ENCODE measurements at places on chromosomes 6 and 20.

GRCh38 chr6:90154755-90155470 lies 141.7 kb downstream of the BACH2 start:
- DNase-seq, result no peak

- DNase-seq, result no peak
These were observed 2.1 kb downstream of the TNFRSF21 start for GRCh38 chr6:47307362-47308197.

DNA sequence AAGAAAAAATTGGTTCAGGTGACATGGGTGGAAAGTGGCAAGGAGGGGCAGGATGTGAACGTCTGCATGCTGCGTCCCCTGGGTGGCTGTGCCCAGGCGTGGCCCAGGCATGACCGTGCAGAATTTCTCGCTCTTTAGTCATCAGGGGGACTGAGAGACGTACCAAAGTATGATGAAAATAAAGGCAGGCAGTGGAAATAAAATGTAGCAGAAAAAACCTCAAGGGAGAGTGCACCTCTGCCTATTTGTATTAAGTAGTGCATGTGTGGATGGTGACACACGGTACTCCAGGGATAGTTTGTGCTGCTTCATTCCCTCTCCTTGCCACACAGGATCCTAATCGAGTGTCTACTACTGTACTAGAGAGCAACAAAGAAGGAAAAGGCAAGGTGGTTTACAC lies 81.1 kb downstream of the ATP9A start:
- DNase-seq, result no peak

GRCh38 chr6:40900791-40901190 lies 138.2 kb downstream of the UNC5CL start:
- no peak for DNase-seq

DNA sequence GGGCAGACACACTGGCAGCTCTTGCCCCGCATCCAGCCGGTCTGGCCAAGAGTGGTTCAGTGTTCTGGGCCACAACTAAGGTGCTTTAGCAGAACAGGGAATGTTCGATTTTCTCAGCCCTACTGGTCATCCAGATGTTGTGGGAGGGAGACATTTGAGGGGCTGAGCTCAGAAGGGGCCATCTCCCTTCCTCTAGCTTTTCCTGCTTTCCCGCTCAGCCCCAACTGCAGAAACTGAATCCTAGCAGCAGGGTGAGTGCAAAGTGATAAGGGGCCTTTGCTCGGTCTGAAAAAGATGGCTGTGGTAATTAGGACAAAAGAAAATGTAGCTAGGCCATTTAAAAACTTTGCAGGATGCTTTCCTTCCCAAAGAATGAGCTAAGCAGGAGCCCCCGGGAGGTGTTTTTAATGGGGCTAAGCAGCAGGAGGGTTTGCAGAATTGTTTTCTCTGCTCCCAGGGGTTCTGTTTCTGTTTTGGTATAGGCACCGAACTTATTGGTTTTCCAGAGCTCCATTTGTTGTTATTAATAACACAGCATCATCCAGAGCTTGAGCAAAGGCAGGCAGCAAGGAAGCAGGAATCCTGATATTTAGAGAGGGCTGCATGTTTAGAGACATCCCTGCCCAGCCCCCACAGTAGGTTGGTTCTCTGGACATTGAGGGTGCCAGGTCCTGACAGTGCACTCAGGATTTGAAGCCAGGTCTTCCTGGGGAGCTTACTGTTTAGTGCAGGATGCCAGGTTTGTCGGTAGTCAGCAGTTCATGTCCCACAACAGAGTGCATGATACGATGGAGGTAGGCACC lies 210.9 kb downstream of the SLC24A3 start:
- DNase-seq, result no peak
